SIG-M5 (cell line): ENCODE measurements at places on chromosomes 11 and 22.
A peak's percentile ranks its signal among the peaks of the same experiment; 100 is the strongest.

DNA sequence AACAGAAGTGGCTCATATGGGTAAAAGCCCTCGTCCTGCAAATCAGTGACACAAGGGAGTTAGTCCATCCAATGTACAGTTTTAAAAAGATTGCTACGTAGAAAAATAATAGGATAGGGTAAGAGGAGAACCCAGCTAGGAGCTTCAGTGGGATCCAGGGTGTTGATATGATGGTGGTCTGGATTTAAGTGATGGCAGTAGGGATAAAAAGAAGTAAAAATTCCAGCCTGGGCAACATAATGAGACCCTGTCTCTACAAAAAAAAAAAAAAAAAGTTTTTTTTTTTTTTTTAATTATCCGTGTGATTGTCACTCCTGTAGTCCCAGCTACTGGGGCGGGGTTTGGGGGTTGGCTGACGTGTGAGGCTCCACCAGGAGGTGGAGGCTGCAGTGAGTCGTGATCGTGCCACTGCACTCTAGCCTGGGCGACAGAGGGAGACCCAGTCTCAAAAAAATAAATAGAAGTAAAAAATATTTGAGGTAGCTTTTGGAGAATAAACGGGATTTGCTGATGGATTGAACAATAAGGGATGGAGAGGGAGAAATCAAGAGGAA lies 7.0 kb upstream of the L3MBTL2 start:
- DNase-seq = no peak

DNA sequence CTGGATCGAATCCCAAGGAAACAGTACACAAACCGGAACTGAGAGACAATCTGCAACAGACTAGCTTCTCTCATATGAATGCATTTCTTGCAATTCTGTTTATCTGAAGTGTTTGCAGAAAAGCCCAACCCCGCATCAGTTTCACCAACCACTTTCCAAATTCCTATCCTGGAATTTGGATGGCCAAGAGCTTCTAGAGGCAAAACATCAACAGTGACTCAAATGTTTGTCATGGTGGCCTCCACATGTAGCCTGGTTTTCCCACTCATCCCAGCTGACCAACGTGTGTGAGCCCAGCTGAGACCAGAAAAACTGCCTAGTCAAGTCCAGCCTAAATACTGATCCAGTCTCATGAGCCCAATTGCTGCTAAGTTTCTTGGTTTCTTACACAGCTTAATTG lies 8.3 kb upstream of the MIEF1 start:
- DNase-seq = no peak

DNA sequence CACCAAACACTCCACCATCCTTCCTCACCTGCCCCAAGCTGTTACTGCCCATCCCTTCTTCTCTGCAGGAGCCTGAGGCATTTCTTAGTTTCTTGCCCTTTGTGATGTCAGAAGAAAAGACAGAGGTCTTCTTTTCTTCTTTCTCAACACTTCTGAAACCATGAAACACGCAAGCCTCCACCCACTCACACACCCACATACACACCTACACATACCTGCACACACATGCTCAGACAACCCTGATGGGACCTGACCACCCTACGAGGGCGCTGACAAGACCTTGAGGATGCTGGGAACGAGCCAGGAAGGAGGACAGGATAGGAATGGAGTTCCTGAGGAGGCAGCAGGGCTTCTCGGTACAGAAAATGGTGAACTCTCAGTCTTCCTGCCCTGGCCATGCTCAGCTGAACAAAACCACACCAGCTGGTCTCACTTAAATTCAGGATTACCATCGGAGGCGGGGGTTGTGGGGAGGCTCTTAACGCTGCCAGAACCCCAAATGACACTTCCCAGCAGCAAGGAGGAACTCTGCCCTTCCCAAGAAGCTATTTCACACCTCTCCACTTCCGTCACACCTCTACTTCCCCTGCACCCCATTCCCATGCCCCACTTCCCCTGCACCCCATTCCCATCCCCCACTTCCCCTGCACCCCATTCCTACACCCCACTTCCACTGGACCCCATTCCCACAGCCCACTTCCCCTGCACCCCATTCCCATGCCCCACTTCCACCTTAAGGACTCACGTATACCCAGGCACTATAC lies 41.0 kb downstream of the CSF2RB start:
- DNase-seq = no peak

GRCh38 chr11:128928400-128928799 lies 14.3 kb downstream of the TP53AIP1 start:
- no peak for DNase-seq

- no peak for DNase-seq
These were observed 1.2 kb downstream of the ELFN2 start for GRCh38 chr22:37425800-37426705.

DNA sequence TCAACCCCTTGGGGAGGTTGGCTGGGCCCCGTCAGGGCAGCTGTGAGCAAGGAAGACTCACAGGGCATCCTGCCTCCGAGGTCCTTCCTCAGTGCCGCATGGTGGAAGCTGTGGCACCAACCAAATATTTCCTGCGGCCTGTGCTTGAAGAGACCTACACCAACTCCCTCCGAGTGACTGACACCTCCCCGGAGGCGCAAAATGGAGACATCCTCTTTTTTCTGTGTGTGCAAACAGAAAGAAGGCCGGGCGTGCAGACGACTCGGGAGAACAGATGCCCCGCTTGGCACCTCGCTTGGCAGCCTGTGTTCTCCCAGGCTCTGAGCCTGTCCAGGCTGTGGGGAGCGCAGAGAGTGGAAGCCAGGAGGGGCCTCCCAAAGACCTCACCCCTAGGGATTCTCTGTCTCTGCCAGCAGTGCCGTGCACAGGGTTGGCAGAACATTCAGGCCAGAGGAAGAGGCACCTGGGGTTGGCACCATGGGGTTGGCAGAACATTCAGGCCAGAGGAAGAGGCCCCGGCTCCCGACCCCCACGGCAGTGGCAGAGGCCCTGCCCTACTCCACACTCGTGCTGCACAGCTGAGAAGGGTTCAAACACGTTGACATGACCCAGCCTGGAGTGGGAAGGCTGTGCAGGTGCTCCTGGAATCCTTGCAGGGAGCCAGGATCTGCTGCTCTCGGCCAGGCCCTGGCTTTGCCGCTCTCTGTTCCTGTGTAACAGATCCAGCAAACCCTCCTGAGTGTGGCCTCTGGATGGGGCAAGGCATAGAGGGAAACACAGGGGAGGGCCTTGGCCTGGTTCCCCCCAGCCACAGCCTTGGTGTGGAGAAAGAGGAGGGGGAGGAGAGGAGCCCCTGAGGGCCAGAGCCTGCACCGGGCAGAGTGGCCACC lies 805.5 kb downstream of the BRD1 start:
- DNase-seq = no peak

- DNase-seq = no peak
These were observed 16.9 kb downstream of the GGTLC2 start for GRCh38 chr22:22661275-22661674.

- no peak for DNase-seq
These were observed 106.4 kb downstream of the SERGEF start for GRCh38 chr11:17906436-17906835.

DNA sequence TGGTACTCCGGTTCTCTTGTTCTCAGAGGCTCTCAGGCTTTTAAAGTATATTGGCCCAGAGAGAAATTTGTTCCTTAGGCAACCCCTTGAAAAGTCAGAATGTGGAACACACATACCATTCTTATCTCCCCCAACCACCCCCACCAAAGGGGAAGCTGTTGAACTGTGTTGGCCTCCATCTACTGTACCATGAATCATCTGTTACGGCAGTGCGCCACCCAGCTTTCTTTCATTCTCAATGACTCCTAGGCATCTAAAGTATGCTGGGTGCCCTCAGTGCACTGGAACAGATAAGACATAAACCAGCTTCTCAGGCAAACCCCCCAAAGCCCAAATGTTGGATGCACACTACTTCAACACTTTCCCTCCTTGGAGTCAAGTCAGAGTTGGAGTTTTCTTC lies 696.2 kb upstream of the TENM4 start:
- DNase-seq = no peak

GRCh38 chr11:116062490-116063171 lies 558.4 kb upstream of the CADM1 start:
- no peak for DNase-seq

- no peak for DNase-seq
These were observed 208.5 kb downstream of the TENM4 start for GRCh38 chr11:79232346-79232745.

- no peak for DNase-seq
These were observed 2.3 kb upstream of the KDM2A start for GRCh38 chr11:67116758-67117105.

- DNase-seq = peak; percentile 2
These were observed 74.2 kb upstream of the MS4A8 start for GRCh38 chr11:60625262-60625661.

GRCh38 chr11:29780756-29781155 lies 236.1 kb downstream of the KCNA4 start:
- DNase-seq = no peak

DNA sequence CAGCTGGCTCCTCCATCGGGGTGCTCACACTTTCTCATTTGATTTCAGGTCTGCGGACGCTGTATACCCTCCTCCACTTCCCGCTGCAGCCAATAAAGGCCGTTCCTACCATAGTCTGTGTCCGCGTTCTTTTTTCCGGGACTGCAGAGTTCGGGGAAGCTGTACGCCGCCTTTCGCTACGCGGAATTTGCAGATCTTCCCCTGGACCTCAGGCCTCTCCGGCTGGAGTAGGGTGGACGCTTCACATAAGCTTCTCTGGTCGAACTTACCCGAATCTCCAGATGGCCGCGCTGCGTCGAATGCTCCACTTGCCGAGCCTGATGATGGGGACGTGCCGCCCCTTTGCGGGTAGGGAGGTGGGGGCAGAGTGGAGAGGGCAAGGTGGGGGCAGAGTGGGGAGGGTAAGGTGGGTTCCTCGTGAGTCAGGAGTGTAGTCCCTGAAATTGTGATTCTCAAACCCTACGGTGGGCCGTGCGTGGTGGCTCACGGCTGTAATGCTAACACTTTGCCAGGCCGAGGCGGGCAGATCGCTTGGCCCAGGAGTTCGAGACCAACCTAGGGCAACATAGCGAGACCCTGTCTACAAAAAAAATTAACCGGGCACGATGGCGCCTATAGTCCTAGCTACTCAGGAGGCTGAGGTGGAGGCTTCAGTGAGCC lies 617 bp downstream of the CSKMT start:
- DNase-seq = no peak

DNA sequence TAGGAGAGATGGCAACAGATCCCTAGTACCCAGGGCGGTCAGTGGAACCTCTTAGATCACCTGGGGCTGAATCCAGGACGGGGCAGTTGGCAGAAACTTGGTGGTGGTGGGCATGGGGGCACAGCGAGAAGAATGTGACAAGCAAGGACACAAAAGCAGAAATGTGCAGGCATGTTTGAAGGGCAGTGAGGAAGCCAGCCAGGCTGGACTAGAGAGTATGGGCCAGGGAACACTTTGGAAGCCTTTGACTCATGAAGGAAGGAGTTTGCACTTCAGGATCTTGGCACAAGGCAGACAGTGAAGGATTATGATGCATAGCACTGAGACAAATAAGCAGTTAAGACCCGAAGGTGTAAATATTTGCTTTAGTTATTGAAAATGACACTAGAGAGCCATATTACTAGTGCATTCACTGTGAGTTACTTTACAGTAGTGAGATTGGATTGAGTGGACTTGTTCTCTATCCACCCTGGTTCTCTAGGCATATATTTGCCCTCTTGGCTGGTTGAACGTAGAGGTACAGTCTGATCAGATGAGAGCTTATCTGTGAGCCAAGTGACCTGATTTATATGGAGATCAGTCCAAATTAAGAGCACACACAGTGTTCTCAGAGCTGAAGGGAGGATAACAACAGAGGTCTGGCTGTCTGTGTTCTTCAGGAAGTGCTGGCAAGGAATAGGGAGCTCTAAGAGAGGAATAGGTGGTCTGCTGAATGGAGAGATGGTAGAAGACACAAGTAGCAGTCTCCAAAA lies 210.4 kb downstream of the SNX19 start:
- DNase-seq = no peak

- no peak for DNase-seq
These were observed 71.9 kb upstream of the CDON start for GRCh38 chr11:126134461-126135155.

- no peak for DNase-seq
These were observed 11.3 kb downstream of the IL17RA start for GRCh38 chr22:17096071-17096470.
